Activated B cell treated with CpG ODN at 0.5 μM for 24 hours (primary cell): ENCODE measurements at places on chromosomes 2 and 18. TPM values are rescaled to one million over a fixed set of nuclear protein-coding genes. Genes with fewer than 3 reads are reported as not detected.

- H3K27me3 ChIP-seq, result no peaks in the 10 kb centered on the region
- H3K4me3 ChIP-seq, result no peak overlapping the region
- H3K36me3 ChIP-seq, result no peaks in the 10 kb centered on the region
- no peak for DNase-seq
- H3K27ac ChIP-seq, result no peak overlapping the region
- H3K4me1 ChIP-seq, result no peaks in the 10 kb centered on the region
Observed at GRCh38 chr18:22045221-22045918, 124.0 kb upstream of the GATA6 start.

DNA sequence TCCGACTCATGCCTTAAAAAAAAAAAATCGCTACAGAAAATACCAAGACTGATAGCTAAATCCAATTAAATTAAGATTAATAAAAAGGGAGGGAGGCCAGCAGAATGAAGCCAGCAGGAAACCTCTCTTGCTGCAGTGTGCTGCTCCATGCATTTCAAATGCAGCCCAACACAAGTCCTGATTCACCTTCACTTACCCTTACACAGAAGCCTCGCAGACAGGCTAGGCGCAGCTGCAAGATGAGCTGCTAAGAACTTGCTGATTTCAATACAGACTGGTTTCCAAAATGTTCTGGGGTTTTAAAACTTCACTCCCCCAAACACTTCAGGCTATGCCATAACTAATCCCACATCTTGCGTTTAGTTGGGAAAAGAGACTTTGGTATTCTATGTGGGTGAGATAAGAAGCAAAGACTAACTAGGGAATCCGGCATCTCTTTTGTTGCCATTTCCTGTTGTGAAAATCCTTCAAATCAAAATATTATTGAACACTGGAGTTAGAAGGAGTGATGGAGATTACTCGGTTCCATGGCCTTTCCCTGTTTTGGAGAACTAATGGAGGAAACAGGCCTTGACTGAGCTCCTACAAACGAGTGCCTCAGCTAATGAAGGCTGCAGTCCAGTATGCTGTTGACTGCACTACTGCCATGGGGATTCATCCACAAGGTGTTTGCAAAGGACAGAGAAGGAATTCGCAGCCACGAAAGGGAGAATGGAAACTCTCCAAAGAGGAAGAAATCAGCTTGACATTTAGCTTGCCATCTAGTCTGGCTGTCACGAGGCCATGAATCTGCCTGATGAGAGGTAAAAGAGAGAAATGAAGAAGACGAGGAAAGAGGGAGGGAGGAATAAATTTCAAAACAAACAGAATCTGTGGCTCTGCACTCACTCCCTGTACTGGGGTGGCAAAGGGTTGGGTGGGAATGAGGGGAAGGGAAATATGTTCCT lies 67.3 kb downstream of the CLHC1 start:
- H3K4me1 ChIP-seq, result no peaks in the 10 kb centered on the region
- no peak for DNase-seq
- no peaks in the 10 kb centered on the region for H3K27me3 ChIP-seq
- H3K27ac ChIP-seq, result no peak overlapping the region

Gene RAB6C
- total RNA-seq, result not detected in 2 replicates

DNA sequence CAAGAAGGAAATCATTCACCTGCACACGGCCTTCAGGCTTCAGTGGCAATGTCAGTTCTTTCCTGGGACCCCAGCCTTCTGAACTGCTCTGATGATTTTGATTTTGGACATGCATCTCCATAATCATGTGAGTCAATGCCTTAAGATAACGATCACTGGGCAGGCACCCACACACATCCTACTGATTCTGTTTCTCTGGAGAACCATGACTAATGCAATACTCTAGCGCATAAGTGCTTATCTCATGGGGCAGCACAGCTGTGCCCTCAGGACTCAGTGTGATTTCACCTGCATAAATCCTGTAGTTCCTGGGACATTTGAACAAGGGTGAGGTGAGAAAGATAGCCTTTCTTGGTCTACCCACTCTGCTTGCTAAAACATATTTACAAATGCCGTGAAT lies 144.6 kb downstream of the AKAIN1 start:
- DNase-seq, result no peak
- H3K4me3 ChIP-seq, result no peak overlapping the region
- no peak overlapping the region for H3K27ac ChIP-seq
- peaks cover 5% of the 10 kb centered on the region for H3K27me3 ChIP-seq

DNA sequence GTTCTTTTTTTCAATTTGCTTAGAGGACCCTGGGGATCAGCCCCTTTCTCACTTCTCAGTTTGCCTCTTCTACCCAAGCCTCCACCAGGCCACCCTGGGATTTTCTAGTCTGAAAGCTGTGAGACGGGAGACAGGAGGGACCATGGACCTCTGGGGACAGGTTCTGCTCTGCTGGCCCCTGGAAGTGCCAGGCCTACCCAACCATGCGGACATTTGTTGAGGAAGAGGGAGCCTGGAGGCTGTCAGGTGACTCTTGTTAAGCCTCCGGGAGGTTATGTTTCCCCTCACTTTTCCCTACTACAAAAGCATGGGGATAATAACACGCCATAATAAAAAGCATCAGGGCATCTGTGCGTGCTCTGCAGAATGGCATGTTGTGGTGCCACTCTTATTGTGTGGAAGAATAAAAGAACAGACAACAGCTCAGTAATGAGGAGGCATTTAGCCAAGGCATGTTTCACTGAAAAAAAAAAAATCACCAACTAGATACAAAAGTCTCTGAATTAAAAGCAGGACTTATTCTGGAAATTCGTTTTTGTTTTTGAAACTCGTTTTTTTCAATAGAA lies 48.3 kb upstream of the PLA2R1 start:
- no peak overlapping the region for H3K27ac ChIP-seq
- H3K36me3 ChIP-seq, result no peaks in the 10 kb centered on the region
- H3K4me1 ChIP-seq, result no peaks in the 10 kb centered on the region
- DNase-seq, result no peak
- peaks cover 20% of the 10 kb centered on the region for H3K27me3 ChIP-seq
- H3K4me3 ChIP-seq, result no peak overlapping the region

Gene IL36G
- not detected in 2 replicates for total RNA-seq

Gene GCKR
- not detected in 2 replicates for total RNA-seq

GRCh38 chr2:160812830-160813505 lies 319.4 kb upstream of the RBMS1 start:
- H3K4me3 ChIP-seq, result no peak overlapping the region
- DNase-seq, result no peak
- no peaks in the 10 kb centered on the region for H3K36me3 ChIP-seq
- no peak overlapping the region for H3K27ac ChIP-seq
